ENCODE measurements at places on chromosomes 11 and 22. TPM values are rescaled to one million over a fixed set of nuclear protein-coding genes. Genes with fewer than 3 reads are reported as not detected.

The UPK3A gene
- not detected for polyA plus RNA-seq

The RASL10A gene
- not detected for polyA plus RNA-seq

The CCT8L2 gene
- not detected for polyA plus RNA-seq

The KDM4E gene
- not detected for polyA plus RNA-seq

The MYO7A gene
- 3.7 TPM for polyA plus RNA-seq

DNA sequence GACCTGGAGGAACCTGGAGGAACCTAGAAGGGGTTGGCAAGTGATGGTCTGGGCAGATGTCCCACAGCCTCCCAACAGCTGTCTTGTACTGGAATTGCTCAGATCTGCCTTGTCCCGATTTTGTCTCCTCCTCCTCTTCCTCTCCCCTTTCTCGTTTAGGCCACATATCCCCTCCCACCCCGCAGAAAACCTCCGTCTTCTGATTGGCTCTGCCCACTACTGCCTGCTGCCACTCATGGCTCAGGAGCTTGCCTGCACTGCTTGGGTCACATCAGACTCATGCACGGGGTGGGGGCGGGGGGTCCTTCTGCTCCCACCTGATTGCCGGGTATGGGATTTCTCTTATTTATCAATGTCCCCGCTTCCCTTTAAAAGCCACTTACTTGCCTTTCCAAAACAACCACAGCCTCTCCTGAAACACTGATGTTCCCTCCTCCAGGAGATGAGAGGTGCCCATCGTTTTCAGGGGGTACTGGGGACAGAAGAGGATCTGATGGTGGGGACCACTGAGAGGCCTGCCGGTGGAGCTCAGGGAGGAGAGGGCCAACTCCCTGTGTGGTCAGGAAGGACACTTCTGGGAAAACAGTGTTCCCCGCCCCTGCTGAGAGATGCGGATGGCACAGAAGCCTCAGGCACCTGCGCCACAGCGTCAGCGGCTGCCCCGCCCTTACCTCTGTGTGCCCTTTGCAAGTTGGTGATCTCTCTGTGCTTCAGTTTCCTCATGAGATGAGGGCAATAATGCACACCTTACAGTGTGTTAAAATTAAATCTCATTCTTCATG, 14.7 kb downstream of the TOM1 start:
- DNase-seq = no peak

DNA sequence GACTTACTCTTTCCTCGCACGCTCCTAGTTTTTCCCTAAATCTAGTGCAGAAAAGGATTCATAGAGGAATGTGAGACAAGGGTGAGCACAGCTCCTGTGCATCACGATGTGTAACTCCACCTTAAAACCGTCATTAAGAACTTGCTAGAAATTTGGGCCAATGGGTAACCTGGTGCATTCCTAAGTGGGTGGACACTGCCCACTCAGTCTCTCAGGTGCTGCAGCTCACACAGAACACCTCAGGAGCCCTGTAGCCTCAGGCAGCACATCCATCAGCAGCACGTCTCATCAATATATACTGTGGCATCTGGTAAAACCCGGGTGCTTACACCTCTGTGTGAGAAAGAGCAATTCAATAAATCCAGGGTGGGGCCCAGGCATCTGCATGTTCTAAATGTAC, 12.4 kb downstream of the POU2AF3 start:
- DNase-seq = peak; percentile 21

GRCh38 chr11:72833811-72834493, 19.7 kb downstream of the ATG16L2 start:
- no peak for DNase-seq

DNA sequence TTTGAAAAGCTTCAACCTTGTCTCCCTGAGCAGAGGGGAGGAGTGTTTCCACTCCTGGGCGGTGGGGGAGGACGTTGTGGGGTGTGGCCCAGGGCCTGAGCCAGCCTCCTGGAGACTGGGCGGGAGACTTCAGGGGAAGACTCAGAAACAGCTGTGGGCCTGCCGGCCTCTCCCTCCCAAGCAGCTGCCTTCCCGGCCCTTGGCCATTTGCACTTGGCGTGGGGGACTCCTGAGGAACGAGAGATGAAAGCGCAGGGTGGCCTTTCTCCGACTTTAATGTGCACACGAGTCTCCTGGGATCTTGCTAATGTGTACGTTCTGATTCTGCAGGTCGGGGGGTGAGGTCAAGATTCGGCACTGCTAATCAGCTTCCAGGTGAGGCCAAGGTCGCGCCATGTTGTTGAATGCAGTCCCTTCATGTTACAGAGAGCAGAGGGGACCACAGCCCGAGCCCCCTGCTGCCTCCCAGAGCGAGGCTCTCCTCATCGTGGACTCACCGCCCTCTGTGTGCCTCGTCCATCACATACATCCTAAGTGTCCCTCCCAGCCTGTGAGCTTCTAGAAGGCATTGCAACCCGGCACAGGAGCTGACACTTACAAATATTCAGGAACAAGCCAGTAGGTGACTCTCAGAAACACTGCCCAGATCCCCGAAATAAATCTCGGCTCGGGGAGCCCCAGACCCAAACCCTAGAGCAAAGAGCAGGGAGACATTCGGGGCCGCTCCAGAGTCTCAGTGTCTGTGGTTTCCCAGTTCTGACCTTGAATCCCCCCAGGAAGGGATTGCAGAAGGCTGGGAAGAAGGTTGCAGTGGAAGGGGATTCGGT, 7.7 kb downstream of the LIF start:
- DNase-seq = peak; percentile 45

GRCh38 chr11:87453531-87454089, 415.9 kb downstream of the TMEM135 start:
- no peak for DNase-seq

GRCh38 chr22:17890245-17890671, 116.0 kb upstream of the BID start:
- DNase-seq = peak; percentile 40

- DNase-seq = no peak
Observed at GRCh38 chr22:39264349-39265038, 19.7 kb upstream of the PDGFB start.

- no peak for DNase-seq
Observed at GRCh38 chr11:70040869-70041501, 37.1 kb upstream of the ANO1 start.

- no peak for DNase-seq
Observed at GRCh38 chr11:30172883-30173311, 57.9 kb upstream of the FSHB start.
